ENCODE measurements at places on chromosomes 3 and 15.

GRCh38 chr3:43036621-43037423 lies 57.7 kb downstream of the GASK1A start:
- DNase-seq = no peak

GRCh38 chr3:57718118-57718517 lies 25.2 kb upstream of the DENND6A start:
- DNase-seq = no peak

- no peak for DNase-seq
Measured at GRCh38 chr15:51782357-51782896, 31.0 kb downstream of the TMOD2 start.

DNA sequence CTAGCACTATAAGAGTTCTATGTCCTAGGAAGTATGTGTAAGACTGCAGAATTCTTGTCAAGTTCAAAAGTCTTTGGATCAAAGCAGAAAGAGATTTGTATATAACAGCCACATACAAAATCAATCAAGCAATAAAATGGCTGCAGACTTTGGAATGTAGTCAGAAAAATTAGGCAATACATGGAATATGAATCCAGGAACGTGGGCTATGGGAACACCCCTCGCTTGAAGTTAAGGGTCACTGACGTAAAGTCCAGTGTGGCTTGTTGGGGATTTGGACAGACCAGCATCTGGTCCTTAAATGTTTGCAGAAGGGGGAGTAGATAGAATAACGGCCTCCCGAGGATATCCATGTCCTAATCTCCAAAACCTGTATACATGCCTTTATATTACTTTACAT lies 178.6 kb downstream of the ADAMTS9 start:
- DNase-seq = no peak

GRCh38 chr3:85903434-85903833 lies 944.6 kb downstream of the CADM2 start:
- DNase-seq = no peak

DNA sequence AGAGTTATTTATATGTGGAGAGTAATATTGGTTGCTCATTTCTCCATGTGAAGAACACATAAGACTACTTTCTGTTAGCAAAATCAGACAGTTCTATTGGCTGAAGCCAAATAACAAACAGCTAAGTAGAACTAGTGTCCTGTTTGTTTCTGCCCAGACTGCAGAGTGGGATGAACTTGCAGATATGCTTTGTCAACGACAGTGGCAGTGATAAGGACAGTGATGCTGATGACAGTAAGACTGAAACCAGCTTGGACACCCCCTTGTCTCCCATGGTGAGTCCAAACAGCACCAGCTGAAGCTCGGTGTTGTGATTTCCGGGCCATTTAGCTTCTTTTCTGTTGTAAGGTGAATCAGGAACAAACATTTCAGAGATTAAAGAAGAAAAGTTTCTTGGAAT lies 102.6 kb upstream of the IL12A start:
- DNase-seq = no peak

GRCh38 chr3:187230011-187230410 lies 32.7 kb downstream of the RTP1 start:
- no peak for DNase-seq

DNA sequence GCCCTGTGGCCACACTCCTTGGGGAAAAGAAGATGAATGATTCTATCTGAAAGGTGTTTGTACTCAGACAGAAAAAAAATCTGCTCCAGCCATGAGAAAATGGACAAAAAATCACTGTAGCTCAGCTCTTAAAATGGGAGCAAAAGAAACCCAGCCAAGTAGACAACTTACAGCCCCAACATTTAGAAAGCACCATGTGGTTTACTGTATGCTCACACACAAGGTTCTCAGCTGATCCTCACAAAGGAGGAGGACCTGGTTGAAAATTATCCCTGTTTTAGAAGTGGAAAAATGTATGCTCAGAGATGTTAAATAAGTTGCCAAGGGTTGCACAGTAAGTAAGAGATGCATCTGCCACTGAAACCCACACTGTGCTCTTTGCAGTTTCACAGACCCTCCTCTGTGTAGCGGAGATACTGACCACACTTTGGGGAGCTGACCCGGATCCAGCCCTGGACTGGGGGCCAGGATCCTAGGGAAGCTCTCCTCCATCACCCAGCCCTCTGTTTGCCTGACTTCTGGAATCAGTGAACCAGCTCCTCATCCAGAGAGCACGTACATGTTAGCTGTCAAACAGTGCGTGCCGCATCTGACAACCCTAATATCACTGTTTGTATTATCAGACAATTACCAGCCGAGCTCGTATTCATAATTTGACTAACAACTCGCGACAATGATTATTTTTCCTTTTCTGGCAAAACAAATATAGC lies 32.7 kb upstream of the TPRG1 start:
- no peak for DNase-seq

DNA sequence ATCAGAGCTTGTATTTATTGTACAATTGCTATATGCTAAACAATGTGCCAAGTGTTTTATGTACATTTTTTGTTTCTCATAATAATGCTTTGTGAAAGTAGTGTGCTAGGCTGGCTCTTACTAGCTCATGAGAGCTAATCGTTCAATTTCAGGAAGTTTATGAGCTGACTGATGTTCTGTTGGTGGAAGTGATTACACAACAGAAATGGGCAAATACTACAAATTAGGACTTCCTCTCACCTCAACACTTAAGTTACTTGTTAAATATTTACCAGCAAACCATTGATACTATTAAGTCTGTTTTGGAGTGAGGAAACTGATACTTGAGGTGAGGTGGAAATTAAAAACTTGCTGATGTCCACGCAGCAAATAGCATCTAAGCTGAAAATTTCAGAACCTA lies 32.3 kb downstream of the SLC9C1 start:
- no peak for DNase-seq

- no peak for DNase-seq
Measured at GRCh38 chr3:14844386-14845170, 25.8 kb downstream of the FGD5 start.

DNA sequence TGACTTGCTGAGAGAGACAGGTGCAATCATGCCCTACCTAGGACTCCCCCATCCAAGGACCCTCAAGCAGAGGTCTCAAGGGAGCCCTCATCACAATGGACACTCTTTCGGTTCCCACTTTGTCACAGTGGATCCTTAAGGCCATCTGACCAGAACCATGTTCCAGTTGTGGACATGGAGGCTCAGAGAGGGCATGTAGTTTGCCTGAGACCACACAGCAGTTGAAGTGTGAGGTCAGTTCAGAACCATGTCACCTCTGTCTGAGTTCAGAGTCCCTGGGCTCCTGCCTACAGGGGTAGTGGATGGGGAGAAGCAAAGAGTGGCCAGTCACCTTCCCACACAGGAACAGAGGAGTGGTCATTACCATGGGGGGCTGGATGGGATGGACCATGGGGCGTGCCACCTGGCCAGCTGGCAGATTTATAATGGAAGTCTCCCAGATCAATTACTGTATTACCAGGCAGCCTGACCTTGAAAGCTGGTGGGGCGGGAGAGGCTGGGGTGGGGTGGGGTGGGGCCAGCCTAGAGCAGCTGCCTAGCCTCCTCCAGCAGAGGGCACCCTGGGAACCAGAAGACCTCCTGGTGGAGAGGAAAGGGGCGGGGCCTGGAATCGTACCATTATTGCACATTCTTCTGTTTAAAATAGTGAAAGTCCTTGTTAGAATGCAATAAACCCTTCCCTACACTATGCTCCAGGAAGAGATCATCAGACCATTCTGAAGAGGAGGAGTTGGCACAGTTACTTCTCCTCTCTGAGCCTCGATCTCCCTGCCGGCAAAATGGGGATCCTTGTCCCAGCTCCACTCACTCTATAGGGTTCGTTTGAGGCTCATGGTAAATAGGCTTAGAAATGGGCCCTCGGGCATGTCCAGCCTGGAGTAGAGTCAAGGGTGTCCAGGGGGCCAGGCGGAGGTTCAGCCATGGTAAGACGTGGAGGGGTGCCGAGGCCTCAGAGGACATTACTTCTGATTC lies 26.9 kb upstream of the LINGO1 start:
- no peak for DNase-seq

GRCh38 chr3:121126033-121126706 lies 218.2 kb downstream of the STXBP5L start:
- DNase-seq = no peak

DNA sequence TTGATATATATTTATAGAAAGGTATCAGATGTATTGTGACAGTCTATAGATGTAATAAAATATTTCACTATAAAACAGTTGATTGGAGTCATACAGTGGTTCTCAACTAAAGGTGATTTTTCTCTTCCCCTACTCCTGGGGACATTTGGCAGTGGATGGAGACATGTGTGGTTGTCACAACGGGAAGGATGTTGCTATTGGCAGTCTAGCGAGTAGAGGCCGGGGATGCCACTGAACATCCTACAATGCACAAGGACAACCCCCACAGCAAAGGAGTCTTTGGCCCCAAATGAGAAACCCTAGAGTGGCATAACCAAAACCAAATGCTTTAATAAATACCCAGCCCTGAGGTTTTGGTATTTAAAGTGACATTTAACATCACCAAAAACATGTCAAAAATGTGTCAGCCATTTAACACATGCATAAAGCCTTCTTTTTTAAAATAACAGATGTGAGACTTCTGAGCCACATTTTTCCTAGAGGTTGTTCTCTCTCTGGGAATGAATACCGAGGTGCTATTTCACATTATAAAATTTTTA lies 367.5 kb downstream of the PTPRG start:
- no peak for DNase-seq

DNA sequence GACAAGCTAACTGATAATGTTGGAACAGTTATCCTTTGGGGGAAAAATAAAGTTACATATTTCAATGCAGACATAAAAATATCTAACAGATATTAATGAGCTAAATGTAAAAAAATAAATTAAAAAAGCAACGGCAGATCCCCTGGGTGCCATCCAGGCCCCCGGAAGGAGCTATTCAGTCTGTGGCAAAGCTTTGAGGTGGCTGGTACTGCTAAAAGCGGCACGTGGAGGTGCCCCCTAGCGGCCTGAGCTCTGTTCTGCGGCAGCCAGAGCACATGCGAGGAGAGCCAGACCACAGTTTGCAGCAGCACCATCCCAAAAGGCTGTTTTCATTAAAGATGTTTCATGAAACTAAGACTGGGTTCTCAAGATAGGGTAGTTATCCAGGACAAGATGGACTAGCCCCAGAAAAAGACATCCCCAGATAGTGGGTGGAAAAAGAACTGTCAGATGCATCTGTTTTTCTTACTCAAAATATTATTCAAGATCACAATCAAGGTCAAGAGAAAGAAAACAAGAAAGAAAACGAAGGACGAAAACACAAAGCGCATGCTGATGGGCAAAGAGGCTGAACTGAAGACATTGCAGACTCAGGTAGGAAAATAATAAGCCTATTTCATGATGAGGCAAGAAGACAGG lies 18.7 kb downstream of the AP3S2 start:
- DNase-seq = peak; percentile 8

DNA sequence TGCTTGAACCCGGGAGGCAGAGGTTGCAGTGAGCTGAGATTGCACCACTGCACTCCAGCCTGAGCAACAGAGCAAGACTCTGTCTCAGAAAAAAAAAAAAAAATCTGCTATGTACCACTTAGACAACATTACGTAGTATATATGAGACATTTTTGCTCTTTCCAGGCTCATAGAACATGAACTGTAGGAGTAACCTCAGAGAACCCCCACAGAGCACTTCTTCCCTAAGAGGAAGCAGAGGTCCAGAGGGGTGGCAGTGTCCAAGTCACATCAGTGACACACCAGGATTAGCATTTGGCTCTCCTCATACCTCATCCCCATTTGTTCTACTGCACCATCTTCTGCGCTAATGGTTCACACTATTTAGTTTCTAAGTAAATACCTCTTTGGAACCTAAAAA lies 33.7 kb downstream of the ARRDC4 start:
- no peak for DNase-seq

- DNase-seq = no peak
Measured at GRCh38 chr3:102112704-102113230, 263.5 kb downstream of the NFKBIZ start.

DNA sequence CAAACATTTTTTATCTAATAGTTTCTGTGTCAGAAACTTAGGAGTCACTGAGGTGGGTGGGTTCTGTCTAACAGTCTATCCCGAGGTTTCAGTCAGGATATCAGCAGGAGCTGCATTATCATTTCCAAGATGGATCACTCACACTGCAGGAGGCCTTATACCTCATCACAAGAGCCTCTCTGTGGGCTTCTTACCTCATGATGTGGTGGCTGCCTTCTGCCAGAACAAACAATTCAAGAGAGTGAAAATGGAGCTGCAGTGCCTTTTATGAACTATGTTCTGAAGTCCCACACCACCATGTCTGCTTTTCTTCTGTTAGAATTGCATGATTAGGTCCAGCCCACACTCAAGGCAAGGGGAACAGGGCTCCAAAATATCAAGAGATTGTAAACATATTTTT lies 27.9 kb downstream of the RFX7 start:
- no peak for DNase-seq

- DNase-seq = no peak
Measured at GRCh38 chr3:173255555-173255954, 114.5 kb upstream of the SPATA16 start.

DNA sequence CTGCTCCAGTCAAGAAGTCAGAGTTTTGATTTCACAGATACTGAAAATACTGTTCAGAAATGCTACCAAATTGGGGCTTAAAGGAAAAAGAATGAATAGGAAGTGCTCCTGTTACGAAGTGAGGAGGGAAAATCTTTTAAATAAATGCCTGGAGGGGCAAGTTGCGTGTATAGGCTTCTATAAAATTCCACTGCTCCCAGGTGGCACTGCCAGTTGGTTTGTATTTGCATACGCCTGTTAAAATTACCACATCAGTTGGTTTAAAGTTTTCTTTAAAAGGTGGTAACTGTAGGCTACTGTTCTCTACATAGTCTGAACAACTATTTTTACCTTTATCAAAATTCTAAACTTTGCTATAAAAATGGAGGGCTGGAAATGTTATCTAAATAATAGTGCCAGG lies 123.5 kb downstream of the DLG1 start:
- no peak for DNase-seq

DNA sequence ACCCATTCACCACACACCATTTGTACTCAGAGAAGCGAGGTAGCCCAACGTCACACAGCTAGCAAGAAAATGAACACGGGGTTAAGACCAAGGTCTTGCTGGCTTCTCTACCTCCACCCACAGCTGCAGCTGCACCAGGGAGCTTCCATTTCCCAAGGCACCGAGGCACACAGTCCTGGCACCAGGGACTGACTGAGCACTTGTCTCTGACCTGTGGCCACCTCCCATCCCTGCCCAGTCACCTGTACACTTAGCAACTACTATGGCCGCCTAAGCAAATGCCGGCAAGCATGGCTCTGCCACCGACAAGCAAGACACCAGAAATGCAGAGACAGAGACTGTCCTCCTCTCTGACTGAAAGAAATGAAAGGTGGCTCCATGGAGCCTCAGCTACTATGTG lies 15.3 kb downstream of the ZXDC start:
- no peak for DNase-seq

- DNase-seq = no peak
Measured at GRCh38 chr15:33908406-33908805, 59.9 kb upstream of the CHRM5 start.

- no peak for DNase-seq
Measured at GRCh38 chr3:13231781-13232666, 158.8 kb upstream of the IQSEC1 start.
